Neuronal stem cell (in vitro differentiated cells): ENCODE measurements at places on chromosomes 4 and X.

DNA sequence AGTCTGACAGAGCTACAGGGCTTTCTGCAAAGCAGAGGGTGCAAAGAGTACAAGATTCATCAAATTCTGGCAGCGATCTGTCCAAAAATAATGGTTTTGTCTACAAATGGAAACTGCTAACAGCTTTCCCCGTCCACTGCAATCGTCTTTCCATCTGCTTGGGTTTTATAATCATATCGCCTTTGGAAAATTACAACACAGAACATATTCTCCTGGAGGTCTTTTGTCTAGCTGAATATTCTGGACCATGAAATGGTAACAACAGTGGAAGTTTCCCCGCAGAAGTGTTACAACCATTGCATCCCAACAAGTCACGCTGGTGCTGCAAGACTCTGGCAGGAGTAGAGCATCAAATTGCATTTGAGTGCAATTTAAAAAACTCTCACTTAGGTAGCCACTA, 101.2 kb upstream of the BOD1L1 start:
- H3K27ac ChIP-seq, result no peak overlapping the region
- DNase-seq, result no peak
- H3K36me3 ChIP-seq, result no peaks in the 10 kb centered on the region
- peaks cover 1% of the 10 kb centered on the region for H3K4me1 ChIP-seq
- H3K4me3 ChIP-seq, result no peak overlapping the region
- H3K27me3 ChIP-seq, result no peaks in the 10 kb centered on the region

DNA sequence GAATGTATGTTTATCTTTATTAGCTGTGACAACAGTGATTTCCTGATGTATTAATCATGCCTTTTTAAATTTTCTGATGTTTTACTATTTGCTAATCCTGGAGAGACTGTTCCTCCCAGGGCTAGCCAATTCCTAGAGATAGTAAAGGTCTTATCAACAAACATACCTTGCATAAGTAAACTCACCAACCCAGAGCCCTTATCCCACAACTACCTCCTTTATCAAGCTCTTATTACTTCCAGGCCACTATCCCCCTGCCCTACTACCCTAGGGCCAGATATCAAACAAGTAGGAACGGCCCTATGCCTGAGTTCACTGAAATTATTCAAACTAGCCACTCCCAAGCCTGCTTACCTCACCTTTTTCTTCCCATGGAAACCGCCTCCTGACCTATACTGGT, 58.2 kb upstream of the NPNT start:
- H3K27me3 ChIP-seq, result no peaks in the 10 kb centered on the region
- H3K4me1 ChIP-seq, result peaks cover 4% of the 10 kb centered on the region
- DNase-seq, result no peak
- peaks cover 7% of the 10 kb centered on the region for H3K36me3 ChIP-seq
- no peak overlapping the region for H3K27ac ChIP-seq

GRCh38 chr4:77880784-77881183, 18.2 kb downstream of the MRPL1 start:
- no peak overlapping the region for H3K4me3 ChIP-seq
- H3K27ac ChIP-seq, result no peak overlapping the region
- peaks cover 61% of the 10 kb centered on the region for H3K36me3 ChIP-seq
- peaks cover 2% of the 10 kb centered on the region for H3K4me1 ChIP-seq
- no peak for DNase-seq

- DNase-seq, result no peak
- H3K27me3 ChIP-seq, result no peaks in the 10 kb centered on the region
- no peak overlapping the region for H3K4me3 ChIP-seq
- no peaks in the 10 kb centered on the region for H3K36me3 ChIP-seq
Observed at GRCh38 chr4:141843136-141843535, 206.8 kb downstream of the IL15 start.

- no peak for DNase-seq
- H3K27me3 ChIP-seq, result no peaks in the 10 kb centered on the region
- peaks cover 17% of the 10 kb centered on the region for H3K36me3 ChIP-seq
- H3K4me3 ChIP-seq, result no peak overlapping the region
- no peak overlapping the region for H3K27ac ChIP-seq
Observed at GRCh38 chr4:128879971-128880370, 70.5 kb downstream of the JADE1 start.

DNA sequence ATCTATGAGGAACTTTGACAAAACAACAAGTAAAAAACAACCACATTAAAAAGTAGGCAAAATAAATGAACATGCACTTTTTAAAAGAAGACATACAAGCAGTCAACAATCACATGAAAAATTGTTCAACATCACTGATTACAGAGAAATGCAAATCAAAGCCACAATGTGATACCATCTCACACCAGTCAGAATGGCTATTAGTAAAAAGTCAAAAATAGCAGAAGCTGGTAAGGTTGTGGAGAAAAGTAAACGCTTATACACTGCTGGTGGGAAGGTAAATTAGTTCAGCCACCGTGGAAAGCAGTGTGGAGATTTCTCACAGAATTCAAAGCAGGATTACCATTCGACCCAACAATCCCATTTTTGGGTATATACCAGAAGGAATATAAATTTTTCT, 17.0 kb upstream of the LNX1 start:
- H3K36me3 ChIP-seq, result no peaks in the 10 kb centered on the region
- H3K27me3 ChIP-seq, result no peaks in the 10 kb centered on the region
- DNase-seq, result no peak
- H3K4me1 ChIP-seq, result no peaks in the 10 kb centered on the region
- no peak overlapping the region for H3K27ac ChIP-seq
- H3K4me3 ChIP-seq, result no peak overlapping the region
